ENCODE measurements at places on chromosomes 13 and 19.

DNA sequence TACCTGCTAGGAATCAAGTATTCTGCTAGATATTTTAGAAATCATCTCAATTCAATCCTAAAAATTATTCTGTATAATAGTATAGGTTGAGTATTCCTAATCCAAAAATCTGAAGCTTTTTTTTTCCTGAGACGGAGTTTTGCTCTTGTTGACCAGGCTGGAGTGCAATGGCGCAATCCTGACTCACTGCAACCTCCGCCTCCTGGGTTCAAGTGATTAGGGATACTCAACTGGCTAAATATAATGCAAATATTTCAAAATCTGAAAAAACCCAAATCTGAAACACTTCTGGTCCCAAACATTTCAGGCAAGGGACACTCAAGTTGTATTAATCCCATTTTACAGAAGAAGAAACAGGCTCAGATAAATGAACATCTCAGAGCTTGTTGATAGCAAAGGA, 17.2 kb upstream of the USPL1 start:
- DNase-seq: no peak

- peak; percentile 45 for DNase-seq
These were observed 16.4 kb downstream of the F10 start for GRCh38 chr13:113138792-113139551.

DNA sequence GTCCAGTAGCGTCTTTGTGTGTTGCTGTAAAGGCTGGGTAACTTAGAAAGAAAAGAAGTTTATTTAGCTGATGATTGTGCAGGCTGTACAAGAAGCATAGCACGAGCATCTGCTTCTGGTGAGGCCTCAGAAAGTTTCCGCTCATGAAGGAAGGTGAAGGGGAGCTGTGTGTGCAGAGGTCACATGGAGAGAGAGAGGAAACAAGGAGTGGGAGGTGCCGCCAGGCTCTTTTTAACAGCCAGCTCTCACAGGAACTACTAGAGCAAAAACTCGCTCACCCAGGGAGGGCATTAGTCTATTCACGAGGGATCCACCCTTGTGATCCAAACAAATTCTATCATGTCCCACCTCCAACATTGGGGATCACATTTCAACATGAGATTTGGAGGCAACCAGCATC, 99.8 kb downstream of the GPR12 start:
- no peak for DNase-seq

DNA sequence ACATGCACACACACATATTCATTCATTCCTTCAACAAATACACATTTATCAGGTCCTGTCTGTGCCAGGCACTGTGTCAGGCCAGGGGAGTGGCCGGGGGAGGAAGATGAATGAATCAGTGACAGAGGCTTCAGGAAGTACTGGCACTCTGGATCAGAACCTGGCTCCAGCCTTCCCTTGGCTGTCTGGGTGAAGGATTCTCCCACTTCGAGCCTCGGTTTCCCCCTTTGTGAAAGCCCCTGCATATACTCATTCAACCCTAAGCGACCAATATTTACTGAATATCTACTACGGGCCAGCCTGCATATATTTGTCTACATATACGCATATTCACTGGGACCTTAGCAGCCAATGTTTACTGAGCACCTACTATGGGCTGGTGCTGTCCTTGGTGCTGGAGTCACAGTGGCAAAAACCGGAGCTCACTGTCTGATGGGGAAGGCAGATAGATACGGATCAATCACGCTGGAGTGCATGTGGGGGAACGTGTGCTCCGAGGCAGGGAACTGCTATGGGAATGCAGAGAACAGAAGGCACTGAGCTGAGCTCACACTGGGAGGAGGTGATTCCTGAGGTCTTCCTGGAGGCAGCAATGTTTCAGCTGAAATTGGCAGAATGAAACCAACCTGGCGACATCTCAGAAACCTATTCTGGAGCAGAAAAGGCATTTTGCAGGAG, 636 bp upstream of the ZNF579 start:
- DNase-seq: no peak

DNA sequence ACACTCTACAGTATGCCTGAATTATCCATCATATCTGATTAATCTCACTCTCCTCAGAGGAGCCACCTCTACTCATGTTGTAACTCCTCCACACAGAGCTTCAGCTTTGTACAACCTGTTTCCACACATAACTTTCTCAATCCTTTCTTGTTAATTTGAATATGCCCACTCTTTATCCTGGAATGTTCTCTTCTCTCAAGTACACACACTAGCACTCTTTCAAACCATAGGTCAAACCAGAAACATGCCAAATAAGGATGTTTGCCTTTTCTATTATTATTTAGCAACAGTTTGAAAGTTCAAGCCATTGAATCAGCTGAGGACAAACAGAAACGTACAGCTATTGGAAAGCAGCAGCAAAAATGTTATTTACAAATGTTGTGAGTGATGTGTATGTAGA, 110.3 kb downstream of the MIPEP start:
- DNase-seq: no peak

- DNase-seq: no peak
These were observed 2463.1 kb downstream of the PCDH9 start for GRCh38 chr13:64767054-64767453.

- DNase-seq: no peak
These were observed 210.1 kb downstream of the TBC1D4 start for GRCh38 chr13:75271846-75272245.

DNA sequence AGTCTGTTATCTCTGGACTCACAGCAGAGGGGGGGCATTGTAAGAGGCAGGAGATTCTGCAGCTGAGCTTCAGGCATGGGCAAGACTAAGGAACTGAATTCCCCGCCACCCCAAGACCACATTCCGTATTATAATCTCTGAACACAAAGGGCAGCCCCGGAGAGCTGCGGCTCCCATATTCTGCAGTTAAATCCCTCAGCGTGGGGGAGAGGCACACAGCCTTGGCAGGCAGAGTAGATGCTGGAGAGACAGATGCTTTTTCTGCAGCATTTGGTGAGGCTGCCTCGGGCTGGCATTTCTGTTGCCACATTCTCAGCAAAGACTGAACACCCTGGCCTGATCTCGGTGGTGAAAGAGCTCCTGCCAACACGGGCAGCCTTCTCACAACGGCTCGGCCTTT, 12.9 kb downstream of the CHAF1A start:
- DNase-seq: no peak

GRCh38 chr19:13621413-13621812, 115.1 kb upstream of the CACNA1A start:
- no peak for DNase-seq

DNA sequence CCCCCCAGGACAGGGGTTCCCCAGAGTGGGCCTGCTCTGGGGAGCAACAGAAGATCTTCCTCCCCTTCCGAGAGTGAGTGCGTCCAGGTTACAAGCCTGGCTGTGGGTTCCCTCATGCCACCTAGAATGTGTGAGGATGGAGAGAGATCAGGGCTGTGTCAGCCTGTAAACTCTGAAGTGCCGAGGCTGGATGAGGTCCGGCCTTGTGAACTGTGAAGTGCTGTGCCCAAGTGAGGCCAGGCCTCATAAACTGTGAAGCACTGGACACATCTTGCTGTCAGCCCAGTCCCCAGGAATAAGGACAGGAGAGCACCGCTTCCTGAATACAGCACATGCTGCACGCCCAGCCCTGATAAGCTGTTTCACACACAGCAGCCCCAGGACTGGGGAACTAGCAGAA, 7.6 kb downstream of the KCNN1 start:
- no peak for DNase-seq

DNA sequence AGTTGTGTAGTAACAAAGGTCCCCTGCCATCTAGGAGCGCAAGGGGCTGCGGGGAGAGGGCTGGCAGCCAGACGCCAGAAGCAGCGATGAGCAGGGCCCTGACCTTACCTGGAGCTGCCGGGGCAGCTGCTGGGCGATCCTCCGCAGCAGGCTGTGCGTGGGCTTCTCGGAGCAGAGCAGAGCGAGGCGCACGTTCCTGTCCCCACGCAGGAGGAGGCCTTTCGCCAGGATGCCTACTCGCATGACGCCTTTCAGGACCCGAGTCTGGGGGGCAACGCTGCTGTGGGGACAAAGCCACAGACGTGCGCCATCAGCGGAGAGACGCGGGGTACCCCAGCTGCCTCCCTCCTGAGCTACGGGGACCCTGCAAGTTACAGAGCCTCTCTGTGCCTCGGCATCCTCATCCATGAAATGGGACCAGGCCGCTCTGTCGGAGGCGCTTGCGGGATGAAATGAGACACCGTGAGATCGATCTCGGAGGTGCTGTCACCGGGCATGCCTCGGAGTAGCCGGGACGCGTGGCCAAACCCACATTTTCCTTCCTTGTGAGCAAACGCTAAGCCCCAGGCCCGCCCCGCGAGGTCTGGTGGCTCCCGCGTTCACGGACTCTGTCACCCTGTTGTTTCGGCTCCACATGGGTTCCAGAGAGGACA, 30.5 kb upstream of the MATK start:
- no peak for DNase-seq

GRCh38 chr19:16139752-16140151, 3.7 kb upstream of the HSH2D start:
- no peak for DNase-seq

DNA sequence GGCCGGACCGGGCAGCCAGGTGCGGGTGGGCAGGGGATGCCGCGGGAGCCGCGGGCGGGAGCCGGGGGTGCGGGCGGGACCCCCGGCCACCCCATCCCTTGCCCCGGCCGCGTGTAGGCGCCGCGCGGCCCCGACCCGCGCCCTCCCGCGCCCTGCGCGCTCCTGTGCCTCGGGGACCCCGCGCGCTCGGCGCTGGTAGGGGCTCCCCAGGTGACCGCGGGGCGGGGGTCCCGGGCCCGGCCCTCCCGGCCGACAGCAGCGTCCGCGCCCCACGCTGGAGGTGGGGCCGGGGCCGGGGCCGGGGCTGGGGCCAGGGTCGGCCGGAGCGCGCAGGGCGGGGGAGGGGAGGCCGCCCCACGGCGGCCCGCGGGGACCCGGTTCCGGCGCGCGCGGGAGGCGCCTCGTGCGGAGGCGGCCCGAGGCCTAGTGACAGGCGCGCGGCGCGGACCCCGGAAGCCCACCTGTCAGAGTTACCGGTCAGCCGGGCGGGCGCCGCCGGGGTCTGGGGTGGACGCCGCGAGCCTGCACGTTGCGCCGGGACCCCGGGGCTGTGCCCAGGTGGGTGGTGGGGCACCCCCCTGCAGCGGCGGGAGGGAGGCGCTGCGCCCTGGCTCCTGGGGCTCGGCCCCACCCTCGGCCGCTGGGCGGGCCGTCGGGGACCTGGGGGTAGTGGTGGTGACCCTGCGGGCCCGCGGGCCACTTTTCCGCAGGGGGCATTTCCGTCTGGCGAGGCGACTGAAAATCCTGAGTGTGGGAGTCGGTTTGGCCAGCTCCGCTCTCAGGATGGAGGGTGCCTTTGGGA, 518 bp downstream of the TFDP1 start:
- peak; percentile 55 for DNase-seq

DNA sequence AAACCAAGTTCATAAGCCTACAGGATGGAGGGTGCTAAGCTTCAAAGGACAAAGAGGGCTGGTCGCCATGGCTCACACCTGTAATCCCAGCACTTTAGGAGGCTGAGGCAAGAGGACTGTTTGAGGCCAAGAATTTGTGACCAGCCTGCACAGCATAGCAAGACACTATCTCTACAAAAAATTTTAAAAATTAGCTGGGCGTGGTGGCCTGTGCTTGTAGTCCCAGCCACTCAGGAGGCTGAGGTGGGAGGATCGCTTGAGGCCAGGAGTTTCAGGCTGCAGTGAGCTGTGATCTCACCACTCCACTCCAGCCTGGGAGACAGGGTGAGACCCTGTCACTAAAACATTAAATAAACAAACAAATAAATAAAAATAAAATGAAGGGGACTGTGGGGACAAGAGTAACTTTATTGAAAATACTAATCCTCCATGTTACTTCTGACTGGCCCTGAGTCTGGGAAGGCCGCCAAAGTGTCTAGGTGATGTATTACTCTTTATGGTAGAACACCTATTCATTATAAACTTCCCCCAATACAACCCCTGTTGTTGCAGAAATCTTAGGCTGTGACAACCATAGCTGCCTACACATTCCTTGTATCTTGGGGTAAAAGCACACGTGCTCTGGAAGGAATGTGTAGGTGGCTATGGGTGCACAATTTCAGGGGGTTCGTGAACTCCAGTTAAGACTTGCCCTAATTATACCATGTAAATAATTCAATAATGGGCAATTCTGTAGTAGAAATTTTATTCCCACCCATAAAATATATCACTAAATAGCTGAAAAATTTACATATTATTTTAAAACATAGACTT, 14.6 kb upstream of the URAD start:
- no peak for DNase-seq

- peak; percentile 80 for DNase-seq
These were observed 19.0 kb upstream of the GPI start for GRCh38 chr19:34345947-34346351.

GRCh38 chr13:20717581-20718542, 14.4 kb downstream of the IL17D start:
- DNase-seq: no peak

- DNase-seq: no peak
These were observed 1694.8 kb upstream of the PCDH20 start for GRCh38 chr13:63110466-63110865.

DNA sequence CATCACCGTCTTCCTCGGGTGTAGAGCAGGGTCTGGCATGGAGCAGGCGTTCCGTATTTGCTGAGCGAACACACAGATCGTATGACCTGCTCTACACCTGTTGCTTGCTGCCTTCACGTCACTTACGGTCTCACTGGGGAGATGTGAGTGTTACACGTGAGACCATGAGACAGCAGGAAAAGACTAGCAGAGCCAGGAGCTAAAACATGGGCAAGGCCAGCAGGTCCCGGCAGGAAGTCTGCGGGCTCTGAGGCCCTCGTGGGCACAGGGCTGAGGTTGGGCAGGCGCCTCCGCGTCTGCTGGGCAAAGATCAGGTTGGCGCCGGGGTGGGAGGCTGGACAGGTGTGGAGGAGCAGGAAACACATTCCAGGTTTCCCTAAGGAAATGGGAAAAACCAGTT, 19.7 kb upstream of the GTF3A start:
- DNase-seq: peak; percentile 88

DNA sequence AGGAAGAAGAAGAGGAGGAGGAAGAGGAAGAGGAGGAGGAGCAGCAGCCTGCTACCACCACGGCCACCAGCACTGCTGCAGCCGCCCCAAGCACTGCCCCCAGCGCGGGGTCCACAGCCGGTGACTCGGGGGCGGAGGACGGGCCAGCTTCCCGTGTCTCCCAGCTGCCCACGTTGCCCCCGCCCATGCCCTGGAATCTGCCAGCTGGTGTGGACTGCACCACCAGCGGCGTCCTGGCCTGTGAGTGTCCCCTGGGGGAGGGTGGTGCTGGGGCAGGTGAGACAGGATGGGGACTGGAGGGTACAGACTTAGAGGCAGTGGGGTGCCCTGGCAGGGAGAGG, 11.4 kb downstream of the SCAF1 start:
- no peak for DNase-seq

DNA sequence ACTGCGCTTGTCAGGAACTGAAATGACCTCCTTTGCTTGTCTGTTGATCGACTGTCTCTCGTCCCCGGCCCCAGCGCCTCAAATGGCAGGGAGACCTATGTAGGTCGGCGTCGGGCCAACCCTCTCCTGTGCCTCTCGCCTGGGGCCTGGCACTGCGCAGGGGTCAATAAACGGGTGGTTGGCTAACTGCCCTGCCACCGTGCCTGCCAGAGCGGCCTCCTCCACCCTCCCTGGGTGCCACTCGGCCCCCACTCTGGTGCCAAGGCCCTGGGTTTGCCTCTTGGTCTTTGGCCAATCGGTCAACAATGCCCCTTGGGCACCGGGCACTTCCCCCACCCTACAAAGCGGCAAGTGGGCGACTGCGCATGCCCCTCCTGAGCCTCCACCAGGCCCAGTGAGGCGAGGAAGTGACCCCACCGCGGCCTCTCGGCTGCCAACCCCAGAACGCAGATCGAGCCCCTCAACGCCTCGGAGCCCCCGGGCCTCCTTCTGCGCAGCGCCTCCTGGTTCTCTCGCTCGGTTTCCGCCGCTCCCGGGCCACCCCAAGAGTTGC, 1.1 kb downstream of the KEAP1 start:
- DNase-seq: peak; percentile 99

GRCh38 chr13:114069376-114070097, 62.9 kb downstream of the RASA3 start:
- DNase-seq: peak; percentile 33
